ENCODE measurements at places on chromosomes 6 and 20.

- DNase-seq = no peak
Observed at GRCh38 chr6:16504609-16505008, 256.7 kb downstream of the ATXN1 start.

DNA sequence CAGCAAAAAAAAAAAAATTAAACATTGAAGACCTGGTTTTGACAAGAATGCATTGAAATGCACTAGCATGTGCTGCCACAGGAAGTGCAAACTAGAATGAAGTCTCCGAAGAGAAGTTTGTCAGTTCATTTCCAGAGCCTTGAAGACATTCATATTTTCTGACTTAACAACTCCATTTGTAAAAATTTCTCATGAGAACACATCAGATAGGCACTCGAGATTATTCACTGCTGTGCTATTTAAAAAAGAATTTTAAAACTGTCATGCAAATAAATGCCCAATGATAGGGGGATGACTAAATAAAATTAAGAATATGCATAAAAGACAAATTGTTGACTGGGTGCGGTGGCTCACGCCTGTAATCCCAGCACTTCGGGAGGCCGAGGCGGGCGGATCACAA, 394.6 kb upstream of the JARID2 start:
- DNase-seq = no peak

GRCh38 chr6:43258180-43258579, 14.9 kb downstream of the TTBK1 start:
- no peak for DNase-seq

DNA sequence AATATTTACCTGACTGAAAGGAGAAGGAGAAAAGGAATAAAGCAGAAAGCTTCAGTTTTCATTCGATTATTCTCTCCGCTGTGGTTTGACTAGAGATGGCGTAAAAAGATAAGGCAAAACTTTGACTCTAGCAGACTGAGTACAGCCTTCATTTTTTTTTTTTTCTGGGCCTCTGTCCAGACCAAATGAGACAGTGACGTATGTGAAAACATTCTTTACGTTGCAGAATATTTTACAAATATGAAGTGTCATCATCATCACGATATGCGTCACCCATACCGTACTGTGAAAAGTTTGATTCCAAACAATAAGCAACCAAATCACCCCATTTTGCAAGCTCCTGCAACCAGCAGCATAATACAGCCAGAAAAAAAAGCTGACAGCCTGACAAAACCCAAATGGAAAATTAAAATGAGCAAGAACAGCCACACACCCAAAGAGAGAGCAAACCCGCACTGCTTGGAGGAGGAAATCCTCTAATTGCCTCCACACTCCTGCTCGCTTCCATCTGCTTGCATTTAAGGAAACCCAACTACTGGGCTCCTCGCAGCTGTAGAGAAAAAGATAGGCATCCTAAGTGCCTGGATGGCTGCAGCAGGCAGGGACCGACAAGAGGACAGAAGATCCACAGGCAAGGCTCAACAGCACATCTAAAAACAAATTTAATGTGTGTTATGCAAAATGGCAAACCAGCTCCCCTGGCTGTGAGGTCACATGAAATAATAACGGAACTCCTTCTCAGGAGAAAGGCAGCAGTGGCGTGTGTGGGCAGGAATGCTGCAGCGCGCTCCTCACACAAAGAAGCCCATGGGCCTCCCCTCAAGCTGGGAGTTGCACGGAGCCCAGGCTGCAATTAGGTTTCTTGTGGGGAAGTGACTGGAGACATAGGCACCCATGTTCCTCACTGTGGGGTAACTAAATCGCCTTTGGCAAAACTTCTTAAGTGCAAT, 113.1 kb downstream of the FYN start:
- DNase-seq = no peak

- DNase-seq = peak; percentile 75
Observed at GRCh38 chr6:13303668-13304017, 24.7 kb downstream of the TBC1D7 start.

GRCh38 chr6:9409126-9409525, 973.8 kb upstream of the SLC35B3 start:
- DNase-seq = no peak

DNA sequence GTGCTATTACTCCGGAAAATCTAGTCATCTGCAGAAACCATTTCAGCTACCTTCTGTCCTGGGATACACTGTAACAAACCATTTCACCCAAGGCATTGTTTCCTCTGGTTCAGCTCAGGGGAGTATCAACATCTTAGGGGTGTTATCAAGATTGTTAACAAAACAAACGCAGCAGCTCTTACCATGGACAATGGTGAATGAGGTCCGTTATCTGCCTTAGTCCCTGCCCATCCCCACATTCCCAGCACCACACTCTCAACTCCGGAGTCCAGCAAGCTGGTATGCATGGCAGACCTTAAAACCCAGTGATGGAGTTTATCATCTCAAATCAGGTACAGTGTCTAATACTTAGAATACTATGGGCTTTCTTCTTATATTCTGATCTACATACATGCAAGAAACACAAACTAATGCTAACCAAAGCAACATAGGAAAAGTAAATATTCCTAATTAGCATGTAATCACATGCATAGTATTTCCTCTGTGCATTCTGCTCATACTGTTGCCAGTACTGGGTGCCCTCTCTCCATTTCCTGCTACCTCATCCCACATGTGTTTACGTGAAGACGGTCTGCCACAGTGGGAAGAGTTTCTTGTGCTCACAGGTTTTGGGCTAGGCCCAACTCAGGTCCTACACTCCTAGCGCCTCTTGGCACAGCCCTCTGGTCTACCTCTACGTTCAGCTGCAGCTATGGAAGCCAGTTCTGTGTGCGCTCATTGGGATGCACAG, 123.9 kb downstream of the DTNBP1 start:
- no peak for DNase-seq

DNA sequence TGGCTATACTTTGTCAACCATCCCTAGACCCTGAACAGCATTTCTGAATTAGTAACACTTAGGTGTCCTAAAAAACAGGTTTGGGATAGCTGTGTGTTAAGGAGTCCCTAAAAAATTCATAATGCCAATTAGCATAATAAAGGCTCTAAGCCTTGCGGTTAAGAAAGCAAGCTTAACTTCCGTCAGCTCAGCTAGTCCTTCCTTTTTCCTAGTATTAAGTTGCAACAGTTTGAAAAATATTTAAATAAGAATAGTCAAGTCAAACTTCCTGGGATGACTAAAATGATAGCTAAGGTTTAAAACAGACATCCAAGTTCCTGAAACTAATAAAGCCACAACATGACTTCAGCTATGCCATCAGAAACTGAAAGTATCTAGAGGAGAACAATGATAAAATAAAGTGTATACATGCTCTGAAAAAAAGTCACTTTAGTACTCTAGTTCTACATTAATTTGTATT, 3.5 kb downstream of the AKIRIN2 start:
- DNase-seq = no peak

DNA sequence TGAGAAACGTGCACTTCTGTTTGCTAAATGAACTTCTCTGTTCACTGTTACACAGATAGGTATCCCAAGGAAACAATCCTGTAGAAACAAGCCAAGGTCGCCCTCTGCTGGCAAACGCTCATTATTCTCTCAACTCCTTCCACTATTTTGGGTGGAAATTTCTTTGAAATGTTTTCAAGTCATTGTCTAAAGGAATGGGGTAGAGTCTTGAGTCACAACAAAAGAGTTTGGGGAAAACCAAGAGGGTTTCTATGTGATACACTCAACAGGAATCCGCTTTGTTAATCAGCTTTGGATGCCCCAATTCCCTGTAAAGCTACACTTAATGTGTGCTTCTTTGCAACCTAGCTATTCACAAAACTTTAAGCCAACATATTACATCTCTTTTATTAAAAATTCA, 4.6 kb upstream of the RAE1 start:
- DNase-seq = peak; percentile 45

GRCh38 chr6:31356216-31356945, 598 bp downstream of the HLA-B start:
- peak; percentile 49 for DNase-seq

DNA sequence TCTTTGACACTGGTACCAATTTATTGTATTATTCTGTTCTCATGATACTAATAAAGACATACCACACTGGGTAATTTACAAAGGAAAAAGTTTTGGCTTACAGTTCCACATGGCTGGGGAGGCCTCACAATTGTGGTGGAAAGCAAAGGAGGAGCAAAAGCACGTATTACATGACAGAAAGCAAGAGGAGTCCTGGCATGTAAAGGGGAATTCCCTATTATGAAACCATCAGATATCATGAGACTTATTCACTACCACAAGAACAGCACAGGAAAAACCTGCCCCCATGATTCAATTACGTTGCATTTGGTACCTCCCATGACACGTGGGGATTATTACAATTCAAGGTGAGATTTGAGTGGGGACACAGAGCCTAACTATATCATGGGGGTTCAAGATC, 43.4 kb downstream of the SLC22A2 start:
- no peak for DNase-seq

DNA sequence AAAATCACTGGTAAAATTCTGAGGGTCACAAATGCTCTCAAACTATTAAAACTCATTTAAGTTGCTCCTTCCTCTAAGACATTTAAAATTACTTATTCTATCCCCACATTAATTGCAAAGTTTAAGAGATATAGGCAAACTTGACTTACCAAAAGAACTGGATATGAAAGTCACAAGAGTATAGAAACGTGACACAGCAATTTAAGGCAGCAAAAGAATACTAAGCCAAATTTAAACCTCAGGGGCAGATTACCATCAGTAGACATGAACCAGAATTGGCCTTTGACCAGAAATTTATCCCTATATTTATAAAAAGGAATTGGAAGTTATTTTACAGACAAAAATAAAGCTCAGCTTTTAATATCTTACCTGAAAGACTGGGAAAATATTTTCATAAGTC, 56.0 kb downstream of the MAP3K7 start:
- no peak for DNase-seq

DNA sequence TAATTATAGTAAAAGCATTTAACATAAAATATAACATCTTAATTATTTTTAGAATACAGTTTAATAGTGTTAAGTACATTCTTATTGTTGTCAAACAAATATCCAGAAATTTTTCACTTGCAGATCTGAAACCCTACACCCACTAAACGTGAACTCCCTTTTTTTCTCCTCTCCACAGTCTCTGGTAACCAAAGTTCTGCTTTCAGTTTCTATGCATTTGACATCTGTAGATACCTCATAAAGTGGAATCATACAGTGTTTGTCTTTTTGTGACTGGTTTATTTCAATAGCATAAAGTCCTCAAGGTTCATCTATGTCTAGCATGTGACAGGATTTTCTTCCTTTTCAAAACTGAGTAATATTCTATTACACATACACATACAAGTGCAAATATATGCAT, 286.3 kb downstream of the BTBD3 start:
- no peak for DNase-seq

- no peak for DNase-seq
Observed at GRCh38 chr6:149242883-149243282, 74.6 kb upstream of the TAB2 start.

DNA sequence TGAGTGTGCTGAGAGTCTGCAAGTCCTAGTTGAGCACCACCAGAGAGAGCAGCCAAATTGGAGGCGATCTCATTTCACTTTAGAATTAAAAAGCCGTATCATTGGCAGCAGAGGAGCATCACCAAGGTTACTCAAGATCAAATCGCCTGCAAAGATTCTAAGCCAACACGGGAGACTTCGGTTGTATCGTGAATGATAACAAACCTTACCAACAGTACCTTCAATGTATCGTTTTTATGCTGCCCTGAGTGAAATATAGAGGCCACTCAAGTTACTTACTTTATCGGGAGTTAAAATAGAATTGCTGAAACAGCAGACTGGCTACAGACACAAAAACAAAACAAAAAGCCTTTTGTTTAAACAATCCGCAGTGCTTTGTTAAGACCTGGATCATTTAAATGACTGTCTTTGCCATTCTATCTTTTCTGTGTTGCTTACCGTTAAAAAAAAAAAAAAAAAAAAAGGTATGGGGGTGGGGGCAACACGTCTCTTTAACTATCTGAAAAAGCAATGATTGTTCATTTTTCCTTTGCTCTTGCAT, 14.2 kb downstream of the NHSL1 start:
- no peak for DNase-seq

DNA sequence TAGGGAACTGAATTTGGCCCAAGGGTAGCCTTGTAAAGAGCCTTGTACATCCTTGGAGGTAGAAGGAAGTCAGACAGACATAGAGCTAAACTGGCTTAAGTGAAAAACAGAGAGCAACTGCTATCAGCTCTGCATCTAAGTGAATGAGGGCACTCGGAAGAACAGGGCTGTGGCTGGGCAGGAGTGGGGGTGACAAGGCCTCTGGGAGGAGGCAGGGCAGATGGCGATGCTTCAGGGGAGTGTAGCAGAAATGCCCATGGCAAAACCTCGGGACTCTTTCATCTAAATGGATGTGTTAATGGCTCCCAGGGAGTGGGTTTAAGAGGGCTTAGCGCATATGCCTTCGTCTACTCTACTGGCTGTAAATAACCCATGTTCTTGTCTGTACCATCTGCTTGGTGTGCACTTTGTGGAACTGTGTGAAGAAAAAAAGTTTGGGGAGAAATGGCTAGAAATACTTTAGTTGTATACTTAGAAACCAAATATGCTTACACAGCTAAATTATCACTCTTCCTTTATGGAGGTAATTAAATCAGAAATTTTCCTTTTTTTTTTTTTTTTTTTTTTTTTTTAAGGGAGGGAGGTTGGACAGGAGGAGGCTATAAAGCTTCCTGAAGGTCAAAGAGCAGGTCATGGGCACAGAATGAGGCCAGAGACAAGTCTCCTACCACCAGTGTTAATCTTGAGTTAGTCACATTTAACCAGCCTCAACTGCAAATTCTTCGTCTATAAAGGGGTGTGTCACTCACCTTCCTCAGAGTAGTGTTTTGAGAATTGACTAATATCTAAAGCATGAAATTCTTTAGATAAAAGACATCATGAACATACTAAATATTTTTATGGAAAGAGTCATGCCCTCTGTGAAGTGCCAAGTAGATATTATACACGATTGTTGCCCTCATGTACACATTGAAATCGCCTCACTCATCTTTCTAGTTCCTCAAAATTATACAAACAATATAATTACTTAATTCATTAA, 60.9 kb downstream of the FYN start:
- no peak for DNase-seq

DNA sequence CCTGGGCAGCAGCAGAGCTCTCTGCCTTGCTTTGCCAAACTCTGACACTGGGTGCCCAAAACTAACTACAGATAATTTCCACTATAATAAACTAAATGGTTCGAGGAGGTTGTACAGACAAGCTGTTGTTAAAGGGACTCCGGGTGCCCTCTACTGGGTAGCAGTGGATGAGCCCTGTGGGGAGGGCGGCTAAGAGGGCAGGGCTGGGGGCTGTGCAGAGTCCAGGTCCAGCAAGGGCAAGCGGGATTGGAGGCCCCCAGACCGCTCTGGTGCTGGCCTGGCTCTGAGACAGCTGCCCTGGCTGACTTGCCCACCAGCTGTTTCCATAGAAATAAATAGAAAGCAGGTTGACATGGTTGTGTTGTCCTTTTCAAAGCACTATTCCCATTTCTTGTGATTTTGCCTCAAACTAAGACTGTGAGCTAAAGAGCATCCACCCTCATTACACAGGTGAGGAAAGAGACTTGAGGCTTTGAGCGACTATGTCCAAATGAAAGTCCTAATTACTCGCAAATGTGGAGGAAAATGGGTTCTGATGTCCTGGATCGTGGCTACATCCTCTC, 167.6 kb upstream of the CST7 start:
- DNase-seq = no peak

GRCh38 chr20:49448917-49449316, 33.6 kb downstream of the KCNB1 start:
- no peak for DNase-seq

Data from GM10248 (cell line).